SK-N-DZ (cell line): ENCODE measurements at places on chromosomes 5 and 9.

GRCh38 chr9:76530458-76531110 is 71.6 kb downstream of the GCNT1 start:
- DNase-seq, result no peak

- no peak for DNase-seq
Observed at GRCh38 chr5:109769597-109770291, 80.0 kb downstream of the MAN2A1 start.

DNA sequence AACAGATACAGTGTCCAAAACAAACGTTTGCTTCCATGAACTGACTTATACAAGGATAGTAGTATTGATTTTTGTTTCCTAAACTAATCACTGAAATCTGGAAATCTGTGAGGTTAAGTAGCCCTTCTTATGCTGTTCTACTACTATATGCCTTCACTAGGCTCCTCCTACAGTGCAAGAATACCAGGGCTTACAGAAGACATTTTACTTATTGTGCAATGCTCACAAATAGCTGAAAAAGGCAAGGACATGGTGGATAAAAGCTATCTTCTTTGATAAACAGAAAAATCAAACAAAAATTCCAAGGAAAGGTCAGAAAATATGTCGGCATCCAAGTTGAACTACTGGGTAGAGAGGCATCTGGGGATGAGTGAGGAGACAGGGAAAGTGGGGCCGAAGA is 61.9 kb downstream of the OXCT1 start:
- no peak for DNase-seq

GRCh38 chr5:154205441-154206117 is 15.0 kb downstream of the GALNT10 start:
- no peak for DNase-seq

DNA sequence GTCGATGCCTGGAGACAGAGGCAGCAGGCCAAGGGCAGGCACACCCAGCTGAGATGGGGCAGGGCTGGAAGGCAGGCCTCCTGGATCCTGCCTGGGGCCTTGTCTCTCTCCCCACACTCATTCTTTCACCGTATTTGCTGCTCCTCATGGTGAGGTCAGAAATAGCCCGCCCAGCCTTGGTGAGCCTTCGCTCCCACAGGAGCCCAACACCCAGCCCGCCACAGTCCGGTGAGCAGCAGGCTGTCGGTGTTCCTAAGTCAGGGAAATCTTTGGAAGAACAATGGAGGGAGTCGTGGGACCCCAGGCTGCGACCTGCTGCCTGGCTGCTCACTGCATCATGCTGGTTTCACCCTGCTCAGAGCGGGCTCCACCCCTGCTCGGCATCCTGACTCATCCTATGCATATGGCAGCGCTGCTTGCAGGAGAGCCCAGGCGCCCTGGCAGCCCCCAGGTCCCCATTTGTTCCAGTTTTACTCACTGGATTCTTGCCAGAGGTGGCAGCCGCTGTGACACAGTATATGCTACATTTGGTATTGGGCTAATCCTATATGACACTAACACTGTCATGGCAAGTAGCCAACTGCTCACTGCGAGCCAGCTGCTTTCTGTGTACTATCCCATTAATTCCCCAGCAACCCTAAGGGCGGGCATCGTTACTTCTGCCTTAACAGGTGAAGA is 53.2 kb upstream of the NCS1 start:
- DNase-seq, result no peak

- DNase-seq, result peak; percentile 43
Observed at GRCh38 chr9:120921661-120922181, 4.9 kb downstream of the TRAF1 start.

DNA sequence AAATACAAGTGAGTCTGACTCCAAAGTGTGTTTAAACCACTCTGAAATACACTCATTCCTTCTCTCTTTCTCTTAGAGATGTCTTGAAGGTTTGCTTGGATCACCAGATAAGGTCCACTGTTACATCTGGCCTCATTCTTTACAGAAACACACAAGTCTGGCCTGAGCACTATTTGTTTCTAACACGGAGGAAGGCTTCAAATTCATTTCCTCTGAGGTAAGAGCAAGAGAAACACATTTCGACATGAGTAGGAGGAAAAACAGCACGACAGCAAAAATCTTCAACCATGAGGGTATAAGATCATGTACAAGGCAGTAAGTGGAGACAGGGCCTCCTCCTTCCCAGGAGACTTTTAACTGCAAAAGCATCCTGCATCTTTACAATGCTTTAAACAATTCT is 8.0 kb downstream of the SIL1 start:
- DNase-seq, result no peak

DNA sequence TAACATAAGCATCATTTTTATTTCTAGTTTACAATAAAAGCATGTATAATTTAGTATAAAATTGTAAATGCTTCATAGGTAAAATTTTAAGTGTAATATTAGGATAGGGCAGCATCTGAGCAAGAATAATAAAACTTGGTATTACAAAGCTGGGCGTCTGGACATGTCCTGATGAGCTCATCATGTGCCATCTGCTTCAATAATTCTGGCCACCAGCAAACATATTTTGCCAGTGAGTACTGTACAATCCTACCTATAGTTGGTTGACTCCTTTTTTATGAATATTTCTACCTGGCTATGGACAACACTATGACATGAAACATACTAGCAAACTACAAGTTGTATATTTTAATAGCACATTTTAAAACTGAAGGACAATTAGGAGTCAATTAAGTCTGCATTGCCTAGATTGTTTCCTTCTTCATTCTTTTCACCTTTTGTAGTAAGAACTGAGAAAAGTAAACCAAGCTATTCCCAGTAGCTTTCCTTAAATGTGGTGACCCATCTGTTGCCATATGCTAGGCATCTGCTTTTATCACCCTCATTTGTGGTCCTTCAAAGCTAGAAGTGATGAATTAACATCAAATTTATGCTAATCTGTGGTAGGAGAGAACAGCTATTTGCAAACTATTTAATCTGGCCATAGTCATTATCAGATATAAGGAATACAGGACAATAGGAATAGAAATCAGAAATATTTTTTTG is 23.4 kb downstream of the LURAP1L start:
- DNase-seq, result no peak

DNA sequence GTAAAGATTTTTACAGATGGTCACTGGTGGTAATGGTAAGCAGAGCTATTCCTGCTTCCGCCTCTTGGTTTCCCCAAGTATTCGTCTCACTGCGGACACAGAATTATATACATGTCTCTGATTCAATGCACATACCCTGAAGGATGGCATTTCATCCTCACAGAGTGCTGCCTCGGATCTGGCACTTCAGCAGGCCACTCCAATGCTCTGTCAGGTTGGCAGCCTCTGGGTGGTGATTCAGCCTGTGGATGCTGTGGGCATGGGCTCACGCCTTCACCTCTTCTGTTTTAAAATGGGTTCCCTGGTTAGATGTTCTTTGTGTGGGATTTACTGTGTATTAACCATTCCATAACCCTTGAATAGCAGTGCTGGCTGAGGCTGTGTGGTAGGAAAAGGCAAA is 182.6 kb upstream of the ZNF608 start:
- no peak for DNase-seq

GRCh38 chr5:13348568-13348967 is 595.9 kb downstream of the DNAH5 start:
- no peak for DNase-seq

GRCh38 chr5:8682381-8682780 is 813.4 kb downstream of the MTRR start:
- DNase-seq, result no peak

DNA sequence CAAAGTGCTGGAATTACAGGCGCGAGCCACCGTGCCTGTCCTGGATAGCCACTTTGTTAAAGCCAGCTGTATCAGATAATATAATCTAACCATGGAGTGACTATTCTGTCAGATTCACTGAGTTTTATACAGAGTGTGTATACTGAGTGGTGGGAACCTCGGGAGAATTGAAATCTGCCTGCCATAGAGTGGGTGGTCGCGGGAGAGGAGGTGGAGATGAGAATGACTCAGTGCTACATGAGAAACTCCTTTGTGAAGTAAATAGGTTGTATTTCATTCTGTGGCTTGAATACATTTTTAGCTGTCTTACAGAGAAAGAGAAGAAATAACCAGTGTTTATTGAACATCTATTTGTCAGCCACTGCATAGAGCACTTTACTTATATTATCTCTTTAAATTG is 26.4 kb downstream of the ATP6V0E1 start:
- no peak for DNase-seq

- no peak for DNase-seq
Observed at GRCh38 chr9:112548836-112549595, 62.4 kb downstream of the KIAA1958 start.

GRCh38 chr5:90638878-90639277 is 80.3 kb downstream of the ADGRV1 start:
- DNase-seq, result no peak

GRCh38 chr5:180675036-180675635 is 25.7 kb upstream of the FLT4 start:
- DNase-seq, result no peak

DNA sequence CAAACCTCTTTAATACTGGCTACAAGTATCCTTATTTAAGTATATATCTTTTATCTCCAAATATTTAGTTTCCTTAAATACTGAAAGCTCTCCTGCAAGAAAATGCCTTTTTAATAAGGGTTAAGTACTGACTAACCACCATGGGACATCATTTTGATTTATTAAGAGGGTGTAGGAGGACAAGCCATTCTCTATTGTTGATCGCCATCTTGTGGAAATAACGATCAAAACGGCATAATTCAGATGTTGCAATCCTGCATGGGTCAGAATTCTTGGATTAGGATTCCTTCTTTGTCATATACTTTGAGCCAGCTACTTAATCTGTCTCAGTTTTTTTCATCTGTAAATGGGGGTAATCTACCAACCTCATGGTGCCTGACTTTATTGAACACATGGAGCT is 28.7 kb upstream of the C5orf46 start:
- DNase-seq, result peak; percentile 28

DNA sequence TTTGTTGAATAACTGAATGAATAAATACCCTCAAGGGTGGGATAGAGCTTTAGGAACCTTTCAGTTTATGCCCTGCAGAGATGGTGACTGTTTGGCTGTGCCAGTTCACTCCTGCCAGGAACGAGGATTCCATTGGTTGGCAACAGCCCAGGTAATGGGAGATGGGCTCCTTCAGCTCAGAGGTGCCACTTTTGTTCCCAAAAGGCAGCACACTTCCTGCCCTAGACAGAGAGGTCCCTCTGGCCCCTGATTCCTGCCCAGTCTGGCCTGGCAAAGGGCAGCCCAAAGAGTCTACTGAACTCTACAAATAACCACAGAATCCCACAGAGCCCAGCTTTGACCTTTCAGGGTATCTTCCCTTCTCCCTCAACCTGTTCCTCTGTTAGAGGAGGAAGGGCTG is 1.6 kb downstream of the C9orf152 start:
- DNase-seq, result no peak

GRCh38 chr5:9644630-9645029 is 14.5 kb upstream of the TAS2R1 start:
- DNase-seq, result no peak

DNA sequence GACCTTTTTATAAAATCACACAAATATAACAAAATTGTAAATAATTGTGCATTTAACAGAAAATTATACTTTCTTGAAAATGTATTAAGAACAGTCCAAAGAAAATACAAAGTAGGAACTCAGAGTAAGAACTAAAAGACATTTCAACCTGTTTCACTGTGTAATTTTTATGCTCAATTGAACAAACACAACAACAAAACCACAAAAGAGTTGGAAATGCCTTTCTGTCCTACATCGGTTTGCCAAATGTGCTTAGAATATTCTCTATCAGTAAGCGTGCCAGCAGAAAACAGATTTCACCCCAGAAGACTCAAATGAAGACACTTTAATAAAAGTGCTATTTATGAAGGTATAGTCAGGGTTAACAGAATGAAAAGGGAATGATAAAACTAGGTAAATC is 592.1 kb downstream of the PRELID2 start:
- no peak for DNase-seq

- DNase-seq, result no peak
Observed at GRCh38 chr9:95648225-95648624, 131.5 kb upstream of the PTCH1 start.

GRCh38 chr5:135004376-135004775 is 29.7 kb downstream of the PITX1 start:
- DNase-seq, result no peak

DNA sequence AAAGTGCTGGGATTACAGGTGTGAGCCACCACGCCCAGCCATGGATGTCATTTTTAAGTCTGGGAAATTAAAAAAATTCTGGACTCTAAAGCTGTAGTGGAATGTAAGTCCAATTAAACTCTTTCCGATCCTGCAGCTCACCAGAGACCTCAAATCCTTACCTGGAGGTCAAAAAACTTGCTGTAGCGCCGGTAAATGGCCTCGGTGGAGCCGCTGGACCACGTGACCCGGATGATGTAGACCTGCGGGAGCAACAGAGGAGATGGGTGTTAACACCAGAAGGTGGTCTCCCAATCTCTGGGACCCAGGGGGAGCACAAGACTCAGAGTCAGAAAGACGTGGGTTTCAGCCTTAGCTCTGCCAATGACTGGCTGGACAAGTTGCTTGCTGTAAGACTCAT is 32.1 kb downstream of the SH3PXD2B start:
- no peak for DNase-seq

DNA sequence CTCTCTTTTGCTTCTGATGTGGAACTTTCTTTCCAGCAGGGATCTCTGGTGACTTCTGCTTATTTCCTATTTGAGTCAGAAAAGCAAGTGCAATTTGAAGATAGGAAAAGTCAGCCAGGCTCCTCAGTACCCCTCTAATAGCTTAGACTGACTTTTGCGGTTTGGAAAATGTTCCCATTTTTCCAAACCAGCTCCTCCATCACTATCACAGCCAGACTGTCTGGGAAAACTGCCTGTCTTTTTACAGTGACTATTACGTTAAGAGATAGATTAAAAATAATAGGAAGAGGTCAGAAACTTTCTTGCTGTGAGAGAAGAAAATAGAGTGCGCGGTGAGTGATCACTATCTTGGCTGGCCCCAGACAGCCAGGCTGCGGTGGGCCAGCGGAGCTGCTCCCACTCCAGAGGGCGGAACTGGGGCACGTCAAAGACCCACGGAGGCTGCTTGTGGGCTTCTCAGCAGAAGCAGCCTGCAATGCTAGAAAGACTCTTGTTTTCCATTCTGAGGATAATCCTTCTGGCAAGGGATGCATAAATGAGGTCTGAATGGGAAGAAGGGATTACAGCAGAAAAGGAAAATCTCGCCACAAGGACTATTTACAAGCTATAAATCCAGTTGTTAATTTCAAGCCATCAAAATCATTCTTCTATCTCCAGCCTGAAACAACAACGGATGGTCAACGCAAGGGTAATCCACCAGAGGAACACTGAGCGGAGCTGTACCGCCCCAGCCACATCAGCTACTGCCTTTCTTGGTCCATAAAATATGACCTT is 151.0 kb upstream of the MSX2 start:
- peak; percentile 16 for DNase-seq
